ENCODE measurements at places on chromosomes 2 and 18.

GRCh38 chr18:51559198-51559901 is 361.9 kb upstream of the MEX3C start:
- no peak for DNase-seq

GRCh38 chr18:79962311-79962710 is 2.1 kb upstream of the HSBP1L1 start:
- no peak for DNase-seq

- DNase-seq, result peak; percentile 81
These were observed 229.4 kb downstream of the ZNF516 start for GRCh38 chr18:76265497-76266235.

- DNase-seq, result peak; percentile 94
These were observed 125.5 kb downstream of the ANKRD44 start for GRCh38 chr2:197184959-197185586.

GRCh38 chr2:9417725-9418124 is 5.6 kb downstream of the ITGB1BP1 start:
- no peak for DNase-seq

DNA sequence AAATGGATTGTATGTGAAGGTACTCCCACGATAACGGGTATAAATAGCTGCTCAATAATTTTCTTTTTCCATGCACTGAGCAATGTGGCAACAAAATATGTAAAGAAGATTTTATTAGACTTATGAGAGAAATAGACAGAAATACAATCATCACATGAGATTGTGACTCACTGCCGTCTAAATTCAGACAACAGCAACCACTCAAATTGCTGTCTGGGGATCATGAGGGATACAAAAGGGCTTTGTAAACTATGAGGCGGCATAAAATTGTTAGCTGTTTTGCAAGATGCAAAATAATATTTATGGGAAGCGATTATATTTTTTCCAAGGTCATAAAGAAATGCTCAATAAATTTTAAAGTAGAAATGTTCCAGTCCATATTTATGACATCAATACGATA is 259.1 kb upstream of the AGAP1 start:
- DNase-seq, result no peak

DNA sequence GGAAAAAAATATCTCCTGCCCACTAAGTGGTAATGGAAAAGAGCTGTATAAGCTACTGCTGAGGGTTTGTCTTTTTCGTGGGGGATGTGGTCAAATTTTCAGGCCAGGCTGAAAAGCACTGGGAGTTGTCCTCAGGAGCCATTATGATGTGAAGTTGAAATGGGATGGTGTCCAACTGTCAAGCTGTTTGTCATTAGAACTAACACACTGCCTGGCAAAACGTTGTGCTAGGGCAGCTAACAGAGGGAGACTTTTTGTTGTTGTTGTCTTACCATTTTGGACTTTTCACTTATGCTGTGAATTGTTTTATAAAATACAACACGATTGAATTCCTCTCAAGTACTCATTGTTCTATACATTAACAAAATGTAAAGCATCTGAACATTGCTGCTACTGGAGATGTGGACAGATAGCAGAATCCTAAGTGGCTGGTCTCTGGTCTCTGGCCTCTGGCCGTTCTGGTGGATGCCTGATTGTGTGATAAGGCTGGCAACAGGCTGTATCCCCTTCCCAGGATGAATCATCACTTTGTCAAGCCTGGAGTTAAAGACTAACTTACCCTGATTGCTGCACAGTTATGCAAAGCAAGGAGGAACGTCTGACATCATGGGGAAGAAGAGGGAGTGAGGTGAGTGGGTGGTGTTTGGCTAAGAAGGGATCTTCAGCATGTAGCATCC is 2.3 kb downstream of the MYO1B start:
- peak; percentile 16 for DNase-seq

- no peak for DNase-seq
These were observed 34.1 kb downstream of the ARHGEF4 start for GRCh38 chr2:130870779-130871178.

DNA sequence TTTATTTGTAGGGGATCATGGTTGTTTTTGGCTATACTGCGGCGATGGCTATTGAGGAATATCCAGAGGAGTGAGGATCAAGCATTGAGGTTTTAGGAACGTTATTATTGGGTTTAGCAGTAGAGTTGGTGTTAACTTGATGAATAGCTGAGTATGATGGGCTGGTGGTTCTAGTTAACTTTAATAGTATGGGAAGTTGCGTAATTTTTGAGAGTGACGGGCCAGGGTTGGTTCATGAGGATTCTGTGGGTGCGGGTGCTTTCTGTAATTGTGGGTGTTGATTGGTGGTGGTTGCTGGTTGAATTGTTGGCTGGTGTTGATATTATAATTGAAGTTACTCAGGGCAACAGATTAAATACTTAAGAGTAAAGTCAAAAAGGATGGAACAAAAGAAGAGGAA is 6.0 kb upstream of the RAB6D start:
- DNase-seq, result no peak

GRCh38 chr2:189421644-189422043 is 19.6 kb upstream of the WDR75 start:
- no peak for DNase-seq

GRCh38 chr2:184357033-184357432 is 241.3 kb upstream of the ZNF804A start:
- no peak for DNase-seq

GRCh38 chr2:66733364-66733999 is 298.6 kb downstream of the MEIS1 start:
- DNase-seq, result no peak

- no peak for DNase-seq
These were observed 3.0 kb downstream of the TMEM37 start for GRCh38 chr2:119434664-119435063.

DNA sequence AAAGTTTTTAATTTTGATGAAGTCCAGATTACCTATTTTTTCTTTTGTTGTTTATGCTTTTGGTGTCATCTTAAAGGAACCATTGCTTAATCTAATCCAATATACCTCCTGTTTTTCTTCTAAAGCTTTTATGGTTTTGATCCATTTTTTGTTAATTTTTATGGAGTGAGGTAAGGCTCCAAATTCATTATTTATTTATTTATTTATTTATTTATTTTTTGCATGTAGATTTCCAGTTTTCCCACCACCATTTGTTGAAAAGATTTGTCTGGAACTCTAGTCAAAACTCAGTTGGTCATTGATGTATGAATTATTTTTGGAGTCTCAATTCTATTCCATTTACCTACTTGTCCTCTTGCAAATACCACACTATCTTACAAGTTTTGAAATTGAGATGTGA is 99.4 kb upstream of the RBMS1 start:
- no peak for DNase-seq

- no peak for DNase-seq
These were observed 20.3 kb downstream of the PLEK start for GRCh38 chr2:68385220-68385906.

- DNase-seq, result no peak
These were observed 96.3 kb downstream of the NOL4 start for GRCh38 chr18:34128436-34128835.

GRCh38 chr2:227932001-227932400 is 60.6 kb downstream of the DAW1 start:
- DNase-seq, result no peak

DNA sequence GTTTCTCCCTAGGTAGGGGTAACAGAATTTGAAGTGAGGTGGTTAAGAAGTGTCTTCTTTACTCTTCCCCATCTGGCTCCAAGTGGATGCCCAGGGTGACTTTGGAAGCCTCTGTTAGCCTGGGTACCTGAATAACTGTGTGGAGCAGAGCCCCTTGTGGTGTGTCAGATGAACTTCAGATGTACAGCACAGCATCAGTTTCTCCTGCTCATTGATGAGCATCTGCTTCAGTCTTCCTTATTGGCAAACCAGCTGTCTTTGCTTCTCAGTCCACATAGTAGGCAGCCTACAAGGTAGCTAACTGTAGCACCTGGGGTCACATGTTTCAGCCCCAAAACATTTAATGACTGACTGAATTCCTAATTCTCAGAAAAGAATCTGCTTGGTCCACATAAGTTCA is 56.2 kb upstream of the ATP8B1 start:
- no peak for DNase-seq

DNA sequence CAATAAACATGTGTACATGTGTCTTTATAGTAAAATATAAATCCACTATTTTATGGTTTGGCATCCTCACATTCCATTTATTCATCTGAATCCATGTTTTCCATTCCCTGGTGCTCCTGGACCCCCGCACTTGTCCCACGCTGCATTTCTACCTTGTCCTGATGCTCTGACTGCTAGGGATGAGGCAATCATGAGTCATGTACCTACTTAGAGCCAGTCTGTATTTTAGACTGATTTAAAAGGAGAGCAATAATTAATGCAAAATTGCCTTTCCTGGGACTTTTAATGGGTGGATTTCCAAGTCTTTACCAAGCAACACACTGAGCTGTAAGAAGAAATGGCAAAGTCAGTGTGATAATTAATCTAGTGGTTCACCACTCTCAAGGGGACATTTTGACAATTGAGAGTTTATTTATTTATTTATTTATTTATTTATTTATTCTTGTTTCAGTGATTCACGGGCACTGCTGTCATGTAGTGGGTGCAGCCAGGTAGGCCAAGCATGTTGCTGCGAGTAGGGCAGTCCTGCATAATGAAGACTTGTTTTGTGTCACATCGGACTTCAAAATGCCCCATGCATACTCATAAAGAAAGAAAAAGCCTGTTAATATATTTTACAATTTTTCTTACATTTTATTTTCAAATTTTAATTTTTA is 419.3 kb upstream of the VWC2L start:
- no peak for DNase-seq

DNA sequence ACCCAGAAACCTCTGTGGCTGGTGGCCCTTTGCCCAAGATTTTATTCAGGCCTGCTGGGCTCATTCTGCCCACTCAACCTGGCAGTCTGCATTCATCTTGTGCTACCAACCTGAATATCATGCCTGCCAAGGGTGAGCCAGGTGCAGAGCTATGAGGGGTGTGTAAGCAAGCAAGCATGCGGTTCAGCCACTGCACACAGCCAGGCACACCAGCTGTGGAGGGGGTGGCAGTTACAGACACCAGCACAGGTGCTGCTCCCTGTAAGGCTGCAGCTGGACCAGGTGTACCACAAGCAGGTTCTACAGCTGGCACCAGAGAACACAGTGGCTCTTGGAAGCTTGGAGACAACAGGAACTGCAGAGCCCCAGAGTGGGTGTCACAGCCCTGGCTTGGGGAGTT is 633.2 kb downstream of the FBXO15 start:
- DNase-seq, result no peak

DNA sequence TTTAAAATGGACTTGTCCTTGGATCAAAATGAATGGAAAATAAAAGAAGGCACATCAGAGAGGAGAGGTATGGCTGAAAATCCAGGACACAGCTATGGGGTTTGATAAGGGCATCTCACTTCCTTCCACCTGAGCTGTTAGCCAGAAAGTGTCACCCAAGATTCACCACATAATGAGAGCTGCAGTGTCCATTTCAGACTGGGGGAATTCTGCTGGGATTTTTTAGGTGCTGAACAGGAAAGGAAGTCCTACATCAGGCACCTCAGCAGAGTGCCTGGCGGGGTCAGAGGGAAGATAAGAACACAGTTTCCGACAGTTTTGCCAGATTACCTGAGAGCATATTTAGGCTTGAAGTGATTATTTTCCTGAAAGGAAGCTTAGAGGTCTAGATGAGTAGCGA is 187.6 kb upstream of the HNMT start:
- DNase-seq, result no peak

DNA sequence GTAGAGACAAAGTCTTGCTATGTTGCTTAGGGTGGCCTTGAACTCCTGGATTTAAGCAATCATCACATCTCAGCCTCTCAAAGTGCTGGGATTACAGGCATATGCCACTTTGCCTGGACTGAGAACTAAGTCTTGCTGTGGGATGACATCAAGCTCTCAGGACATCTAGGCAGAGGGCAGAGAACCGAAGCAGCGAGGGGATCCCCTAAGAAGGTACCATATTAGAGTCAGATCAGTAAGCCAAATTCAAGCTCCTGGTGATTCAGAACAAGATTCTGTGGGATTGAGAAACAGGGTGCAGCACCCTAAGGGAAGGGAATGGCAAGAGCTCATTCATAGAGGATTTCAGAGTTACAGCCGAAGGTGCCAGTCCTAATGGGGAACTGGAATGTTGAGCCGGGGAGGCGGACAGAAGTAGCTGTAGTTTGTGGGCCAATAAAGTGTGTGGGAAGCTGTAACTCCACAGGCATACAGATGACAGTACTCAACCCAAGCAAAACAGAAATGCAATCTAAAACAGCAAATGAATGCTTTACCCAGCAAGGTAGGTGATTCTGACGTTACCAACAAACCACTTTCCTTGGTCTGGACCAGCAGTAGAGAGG is 30.9 kb downstream of the EPHA4 start:
- no peak for DNase-seq

DNA sequence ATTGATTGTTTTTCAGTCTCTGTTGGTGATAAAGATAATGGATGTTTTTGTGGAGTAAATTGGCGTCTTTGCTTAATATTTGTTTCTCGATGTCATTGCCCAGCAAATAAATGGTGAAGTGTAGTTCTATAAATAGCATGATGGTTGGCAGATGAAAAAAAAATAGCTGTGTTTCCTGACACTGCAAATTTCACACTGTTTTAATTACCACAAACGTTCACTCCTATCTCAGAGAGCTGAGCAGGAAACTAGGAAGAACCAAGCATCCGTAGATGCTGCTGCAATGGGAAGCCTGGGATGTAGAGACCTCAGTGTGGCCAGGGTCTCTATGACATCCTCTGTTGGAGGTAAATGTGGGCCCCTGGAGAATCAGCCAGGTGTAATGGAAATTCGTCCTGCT is 183.2 kb downstream of the CYRIA start:
- DNase-seq, result no peak

DNA sequence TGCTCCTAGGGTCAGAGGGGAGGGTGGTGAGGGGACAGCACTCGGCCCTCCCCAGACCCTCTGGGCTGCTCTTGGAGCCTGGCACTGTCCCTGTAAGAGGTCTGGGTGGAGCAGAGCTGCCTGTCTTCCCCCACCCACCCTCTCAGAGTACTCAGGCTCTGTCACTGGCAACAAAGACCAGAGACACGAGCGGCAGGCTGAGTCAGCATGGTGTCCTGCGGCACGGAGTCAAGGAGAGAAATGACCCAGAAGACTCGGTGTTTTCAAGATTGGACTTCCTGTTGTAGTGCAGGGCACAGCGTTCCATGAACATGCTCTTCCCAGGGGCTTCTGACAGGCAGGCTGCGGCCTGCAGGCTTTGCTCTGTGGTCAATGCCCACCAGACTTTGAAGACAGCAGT is 19.9 kb downstream of the SIGLEC15 start:
- DNase-seq, result no peak

- no peak for DNase-seq
These were observed 807 bp downstream of the PELI1 start for GRCh38 chr2:64143169-64144056.

DNA sequence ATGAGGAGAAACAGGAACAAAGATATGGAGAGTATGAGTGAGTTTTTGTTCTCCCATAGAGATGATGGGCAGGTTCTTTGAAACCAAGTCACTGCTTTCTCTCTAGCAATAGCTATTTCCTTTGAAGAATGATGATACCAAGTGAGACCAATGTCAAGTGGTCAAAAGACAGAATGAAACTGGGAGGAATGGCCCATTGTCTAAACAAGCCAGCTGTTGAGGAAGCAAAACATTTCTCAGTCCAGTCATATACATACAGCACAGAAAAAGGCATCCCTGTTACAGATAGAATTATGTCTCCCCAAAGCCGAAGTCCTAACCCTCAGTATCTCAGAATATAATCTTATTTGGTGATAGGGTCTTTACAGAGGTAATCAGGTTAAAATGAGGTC is 66.1 kb upstream of the EPC2 start:
- no peak for DNase-seq

- DNase-seq, result no peak
These were observed 117.1 kb downstream of the CDH2 start for GRCh38 chr18:28059861-28060260.
